CD4-positive, alpha-beta T cell (primary cell): ENCODE measurements at places on chromosomes 12 and 14. TPM values are rescaled to one million over a fixed set of nuclear protein-coding genes. Genes with fewer than 3 reads are reported as not detected.
A peak's percentile ranks its signal among the peaks of the same experiment; 100 is the strongest.

GRCh38 chr14:73738518-73739173, 24.5 kb upstream of the PNMA1 start:
- H3K27ac ChIP-seq, result no peak overlapping the region
- H3K4me3 ChIP-seq, result no peak overlapping the region
- no peaks in the 10 kb centered on the region for H3K27me3 ChIP-seq
- H3K4me1 ChIP-seq, result peaks cover 56% of the 10 kb centered on the region
- peaks cover 62% of the 10 kb centered on the region for H3K36me3 ChIP-seq

GRCh38 chr12:38783304-38783703, 122.1 kb downstream of the CPNE8 start:
- no peak overlapping the region for H3K27ac ChIP-seq
- no peaks in the 10 kb centered on the region for H3K4me1 ChIP-seq
- no peaks in the 10 kb centered on the region for H3K36me3 ChIP-seq
- no peak for DNase-seq

- H3K36me3 ChIP-seq, result no peaks in the 10 kb centered on the region
- peaks cover 16% of the 10 kb centered on the region for H3K4me1 ChIP-seq
- no peak overlapping the region for H3K27ac ChIP-seq
Observed at GRCh38 chr14:104403421-104404220, 175.9 kb upstream of the C14orf180 start.

DNA sequence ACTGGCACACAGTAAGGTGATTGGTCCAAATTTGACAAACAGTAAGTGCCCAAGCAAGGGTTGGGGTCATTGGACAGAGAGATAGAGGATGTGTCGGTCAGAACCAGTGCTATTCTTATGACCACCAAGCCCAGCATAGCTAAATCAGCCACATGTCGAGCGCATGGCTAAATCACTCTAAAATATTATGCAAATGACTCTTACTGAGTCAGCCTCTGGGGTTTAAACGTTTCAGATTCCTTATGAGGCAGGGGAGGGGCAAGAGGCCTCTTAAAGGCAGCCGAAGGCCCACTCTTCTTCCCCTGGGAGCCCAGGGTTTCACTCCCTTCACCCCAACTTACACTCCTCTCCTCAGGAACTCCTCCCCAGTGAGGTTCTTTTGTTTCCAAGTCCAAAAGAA, 603 bp upstream of the ENDOU start:
- no peak overlapping the region for H3K4me3 ChIP-seq
- H3K4me1 ChIP-seq, result peaks cover 6% of the 10 kb centered on the region
- no peak for DNase-seq
- no peak overlapping the region for H3K27ac ChIP-seq

DNA sequence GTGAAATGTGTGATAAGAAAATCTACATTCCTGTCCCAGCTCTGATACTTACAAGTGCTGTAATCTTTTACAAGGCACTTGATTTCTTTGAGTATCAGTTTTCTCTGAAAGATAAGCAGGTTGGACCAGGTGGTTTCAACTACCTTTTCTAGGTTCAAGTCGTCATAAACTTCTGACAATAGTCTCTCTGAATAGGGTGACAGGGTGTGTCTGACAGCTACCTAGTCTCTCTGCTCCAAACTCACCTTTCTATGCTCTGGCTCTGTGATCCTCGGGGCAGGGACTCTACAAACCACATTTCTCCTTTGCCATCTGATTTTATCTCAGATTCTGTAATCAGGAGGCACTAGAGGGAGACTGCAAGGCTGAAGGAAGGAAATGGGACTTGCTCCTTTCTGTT, 137.7 kb upstream of the SYT1 start:
- no peaks in the 10 kb centered on the region for H3K4me1 ChIP-seq
- no peaks in the 10 kb centered on the region for H3K36me3 ChIP-seq
- H3K27ac ChIP-seq, result no peak overlapping the region
- no peak overlapping the region for H3K4me3 ChIP-seq

- no peak for DNase-seq
- H3K4me3 ChIP-seq, result peak overlapping the region; percentile 49
- H3K27ac ChIP-seq, result no peak overlapping the region
- H3K36me3 ChIP-seq, result no peaks in the 10 kb centered on the region
Observed at GRCh38 chr14:93953739-93954515, 22.4 kb downstream of the ASB2 start.

DNA sequence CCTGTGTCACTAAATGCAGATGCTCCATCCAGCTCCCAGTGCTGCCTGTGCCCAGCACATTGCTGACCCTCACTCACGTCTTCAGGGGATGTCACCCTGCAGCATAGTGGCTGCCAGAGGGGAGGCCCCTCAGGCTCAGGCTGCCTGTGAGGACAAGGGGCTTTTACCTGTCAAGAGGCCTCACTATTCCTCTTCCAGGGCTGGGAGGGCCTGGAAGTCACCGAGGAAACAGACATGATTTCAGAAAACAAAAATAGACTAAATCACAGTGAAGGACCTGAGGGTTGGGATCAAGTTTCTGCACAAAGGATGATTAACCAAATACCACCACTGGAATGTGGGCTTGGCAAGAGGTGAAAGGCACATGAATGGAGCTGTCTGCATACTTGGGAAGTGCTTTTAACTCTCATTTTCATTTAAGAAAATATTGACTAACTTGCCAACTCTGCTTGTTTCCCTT, 1202.3 kb downstream of the BCL11B start:
- DNase-seq, result no peak
- no peaks in the 10 kb centered on the region for H3K4me1 ChIP-seq
- no peaks in the 10 kb centered on the region for H3K27me3 ChIP-seq
- no peaks in the 10 kb centered on the region for H3K36me3 ChIP-seq
- no peak overlapping the region for H3K27ac ChIP-seq

- no peak for DNase-seq
- no peaks in the 10 kb centered on the region for H3K27me3 ChIP-seq
- no peak overlapping the region for H3K27ac ChIP-seq
- H3K36me3 ChIP-seq, result peaks cover 42% of the 10 kb centered on the region
- peaks cover 12% of the 10 kb centered on the region for H3K4me1 ChIP-seq
Observed at GRCh38 chr12:53062977-53063707, 13.3 kb downstream of the TNS2 start.

GRCh38 chr12:91974541-91975085, 171.0 kb downstream of the BTG1 start:
- H3K27me3 ChIP-seq, result no peaks in the 10 kb centered on the region
- H3K36me3 ChIP-seq, result no peaks in the 10 kb centered on the region
- DNase-seq, result no peak
- no peak overlapping the region for H3K4me3 ChIP-seq
- H3K4me1 ChIP-seq, result peaks cover 24% of the 10 kb centered on the region

DNA sequence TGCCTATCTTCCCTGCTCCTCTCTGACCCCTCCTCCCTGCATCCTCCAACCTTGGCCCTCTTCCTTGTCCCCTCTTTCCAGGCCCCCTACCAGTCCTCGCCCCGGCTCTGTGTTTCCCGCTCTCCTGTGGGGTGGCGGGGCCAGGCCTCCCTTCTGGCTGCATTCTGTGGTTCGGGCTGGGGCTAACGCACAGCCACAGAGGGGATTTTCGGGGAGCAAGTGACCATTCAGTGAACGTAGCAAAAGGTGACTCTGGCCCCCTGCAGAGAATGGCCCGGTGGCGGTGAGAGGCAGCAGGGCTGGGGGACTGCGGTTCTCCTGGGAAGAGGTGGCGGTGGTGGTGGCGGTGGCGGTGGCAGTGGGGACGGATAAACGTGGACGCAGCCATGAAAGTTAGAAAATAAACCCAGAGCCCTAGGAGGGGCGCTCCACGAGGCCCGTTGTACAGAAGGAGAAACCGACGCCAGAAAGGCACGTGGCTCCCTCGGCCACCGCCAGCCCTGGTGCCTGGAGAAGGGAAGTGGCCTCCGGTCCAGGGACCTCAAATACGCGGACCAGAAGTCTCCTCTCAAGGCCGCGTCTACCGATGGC, 269.6 kb downstream of the ADGRD1 start:
- no peak overlapping the region for H3K4me3 ChIP-seq
- H3K27ac ChIP-seq, result no peak overlapping the region
- DNase-seq, result no peak
- H3K36me3 ChIP-seq, result no peaks in the 10 kb centered on the region
- H3K4me1 ChIP-seq, result peaks cover 4% of the 10 kb centered on the region
- H3K27me3 ChIP-seq, result peaks cover 2% of the 10 kb centered on the region

DNA sequence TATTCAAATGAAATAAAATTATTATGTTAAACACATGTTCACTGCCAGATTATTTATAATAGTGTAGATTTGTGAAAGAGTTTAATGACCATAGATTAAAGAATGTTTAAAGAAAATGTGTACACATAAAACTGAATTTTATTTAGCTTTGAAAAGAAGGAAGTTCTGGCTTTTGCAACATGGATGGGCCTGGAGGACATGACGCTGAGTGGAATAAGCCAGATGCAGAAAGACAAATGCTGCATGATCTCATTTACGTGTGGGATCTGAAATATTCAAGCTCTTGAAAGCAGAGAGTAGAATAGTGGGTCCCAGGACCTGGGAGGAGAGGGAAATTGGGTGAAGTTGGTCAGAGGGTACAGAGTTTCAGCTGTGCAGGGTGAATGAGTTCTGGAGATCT, 1261.2 kb downstream of the TMEM121 start:
- DNase-seq, result no peak
- peaks cover 9% of the 10 kb centered on the region for H3K4me1 ChIP-seq
- no peak overlapping the region for H3K27ac ChIP-seq
- no peaks in the 10 kb centered on the region for H3K27me3 ChIP-seq

- H3K27me3 ChIP-seq, result no peaks in the 10 kb centered on the region
- no peak for DNase-seq
- H3K4me3 ChIP-seq, result no peak overlapping the region
- no peak overlapping the region for H3K27ac ChIP-seq
Observed at GRCh38 chr14:91919814-91920213, 27.7 kb downstream of the FBLN5 start.

GRCh38 chr12:86670986-86671385, 414.8 kb upstream of the MGAT4C start:
- H3K36me3 ChIP-seq, result no peaks in the 10 kb centered on the region
- H3K4me1 ChIP-seq, result no peaks in the 10 kb centered on the region
- no peak overlapping the region for H3K4me3 ChIP-seq
- no peak overlapping the region for H3K27ac ChIP-seq

- no peak overlapping the region for H3K27ac ChIP-seq
- H3K36me3 ChIP-seq, result no peaks in the 10 kb centered on the region
- H3K27me3 ChIP-seq, result no peaks in the 10 kb centered on the region
- H3K4me1 ChIP-seq, result no peaks in the 10 kb centered on the region
Observed at GRCh38 chr14:47427629-47428028, 247.8 kb downstream of the MDGA2 start.

DNA sequence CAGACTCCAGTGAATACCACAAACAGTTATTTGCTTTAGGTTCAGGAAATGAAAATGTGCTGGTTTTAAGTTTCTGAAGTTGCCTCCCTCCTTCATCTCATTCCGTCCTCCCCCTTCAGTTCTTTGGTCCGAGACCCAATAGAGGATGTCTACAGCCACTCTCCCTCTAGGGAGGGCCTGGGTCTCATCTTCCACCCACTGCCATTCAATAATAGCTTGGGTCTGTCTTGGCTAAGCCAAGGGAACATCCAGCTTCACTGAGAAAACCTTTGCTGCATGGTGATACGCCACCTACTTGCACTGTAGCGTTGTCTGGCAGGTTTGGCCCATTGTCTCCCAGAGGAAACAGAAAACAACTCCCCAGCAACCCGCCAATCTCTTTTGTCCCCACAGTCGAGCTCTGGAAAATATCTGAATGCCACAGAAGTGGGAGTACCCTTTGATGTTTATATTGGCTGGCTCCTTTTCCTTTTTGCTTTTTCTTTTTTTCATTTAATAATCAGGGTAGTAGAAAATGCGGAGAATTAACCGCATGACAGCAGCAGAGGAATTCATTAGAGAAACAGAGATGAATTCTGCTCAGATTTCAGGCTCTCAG, 380.1 kb downstream of the RAD51B start:
- H3K4me1 ChIP-seq, result no peaks in the 10 kb centered on the region
- H3K27me3 ChIP-seq, result no peaks in the 10 kb centered on the region
- H3K4me3 ChIP-seq, result no peak overlapping the region
- H3K36me3 ChIP-seq, result no peaks in the 10 kb centered on the region
- DNase-seq, result no peak

DNA sequence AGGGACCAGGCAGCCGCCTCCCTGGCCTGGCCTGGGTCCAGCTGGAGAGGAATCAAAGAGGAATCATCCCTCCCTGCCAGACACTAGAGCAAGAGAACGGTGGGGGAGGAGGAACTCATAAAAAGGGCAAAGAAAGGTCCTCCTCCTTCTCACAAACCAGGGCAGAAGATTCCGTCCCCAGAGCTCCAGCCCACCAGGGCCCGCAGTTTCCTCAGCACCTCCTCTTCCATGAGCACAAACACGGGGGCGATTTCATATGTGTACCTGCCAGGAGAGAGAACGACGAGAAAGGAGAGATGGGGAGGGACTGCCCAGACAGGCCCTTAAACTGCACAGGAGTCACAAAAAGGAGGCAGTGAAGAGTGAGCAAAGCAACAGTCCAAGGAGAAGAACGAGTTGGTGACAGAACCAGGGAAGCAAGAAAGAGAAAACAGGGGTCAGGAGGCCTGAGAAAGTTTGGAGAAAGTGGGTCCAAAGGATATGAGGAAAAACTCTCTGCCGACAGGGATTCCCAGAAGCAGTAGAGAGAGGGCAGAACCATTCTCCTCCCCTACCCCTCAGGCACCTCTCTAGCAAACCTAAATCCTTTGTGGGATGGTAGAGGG, 8.7 kb upstream of the ZNF740 start:
- no peak overlapping the region for H3K27ac ChIP-seq
- peaks cover 2% of the 10 kb centered on the region for H3K4me1 ChIP-seq
- no peaks in the 10 kb centered on the region for H3K27me3 ChIP-seq
- no peak overlapping the region for H3K4me3 ChIP-seq

DNA sequence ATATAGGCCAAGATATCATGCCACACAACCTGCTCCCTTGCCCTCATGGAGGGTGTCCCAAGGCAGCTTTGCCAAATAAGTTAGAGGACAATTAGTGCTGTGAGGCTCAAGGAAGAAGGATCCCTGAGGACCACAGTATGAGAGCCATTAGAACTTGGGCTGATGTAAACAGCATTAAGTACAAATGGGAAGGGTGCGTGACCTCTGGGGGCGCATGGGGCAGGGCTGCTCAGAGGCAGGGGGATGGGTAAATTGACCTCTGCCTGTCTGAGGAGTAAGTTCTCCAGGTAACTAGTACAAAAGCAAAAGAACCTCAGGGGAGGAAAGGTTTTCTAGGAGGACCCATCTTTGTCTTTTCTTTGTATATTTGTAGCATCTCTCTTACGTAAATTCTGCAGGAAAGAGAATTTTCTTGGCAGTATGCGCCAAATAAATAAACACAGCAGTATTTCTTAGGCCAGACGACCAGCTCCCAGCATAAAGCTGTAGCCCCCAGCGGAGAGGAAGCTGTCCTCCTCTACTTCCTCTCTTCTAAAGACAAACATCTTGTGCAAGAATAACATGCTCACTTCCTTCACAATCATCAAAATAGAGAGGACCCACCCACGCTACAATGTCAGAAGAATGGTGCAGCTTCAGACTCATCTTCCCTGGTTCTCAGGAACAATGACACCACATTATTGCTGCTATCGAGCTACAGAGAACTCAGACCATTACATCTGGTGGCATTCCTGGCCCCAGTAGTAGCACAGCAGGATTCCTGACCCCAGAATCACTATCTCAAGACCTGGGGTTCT, 16.4 kb upstream of the VWF start:
- peak overlapping the region; percentile 54 for H3K27ac ChIP-seq
- no peaks in the 10 kb centered on the region for H3K27me3 ChIP-seq
- H3K4me1 ChIP-seq, result peaks cover 55% of the 10 kb centered on the region
- H3K36me3 ChIP-seq, result no peaks in the 10 kb centered on the region

FOXG1 gene
- total RNA-seq, result not detected

SCNN1A gene
- 1.1 TPM for total RNA-seq

TAS2R7 gene
- total RNA-seq, result not detected

RACGAP1 gene
- total RNA-seq, result 3.0 TPM

EXOC3L4 gene
- not detected for total RNA-seq
